ENCODE measurements at places on chromosomes 6 and 20.

DNA sequence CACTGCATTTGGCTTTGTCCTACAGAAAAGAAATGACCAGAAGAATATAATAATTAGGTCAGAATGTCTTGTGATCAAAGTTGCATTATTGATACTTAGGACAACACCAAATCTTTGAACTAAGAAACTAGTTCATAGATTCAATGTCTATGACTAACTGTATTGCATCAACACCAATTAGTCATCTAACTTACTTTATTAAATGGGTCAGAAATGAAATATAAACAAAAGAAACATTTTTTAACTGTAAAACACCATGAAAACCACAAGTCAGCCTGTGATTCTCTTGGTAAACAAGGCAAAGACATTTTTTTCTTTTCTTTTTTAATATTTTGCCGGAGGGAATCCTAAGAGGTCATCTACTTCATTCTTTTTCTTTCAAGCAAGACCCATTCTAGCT, 114.1 kb upstream of the HDDC2 start:
- DNase-seq: no peak

- DNase-seq: peak; percentile 7
Observed at GRCh38 chr6:28383235-28384142, 16.1 kb downstream of the ZSCAN12 start.

DNA sequence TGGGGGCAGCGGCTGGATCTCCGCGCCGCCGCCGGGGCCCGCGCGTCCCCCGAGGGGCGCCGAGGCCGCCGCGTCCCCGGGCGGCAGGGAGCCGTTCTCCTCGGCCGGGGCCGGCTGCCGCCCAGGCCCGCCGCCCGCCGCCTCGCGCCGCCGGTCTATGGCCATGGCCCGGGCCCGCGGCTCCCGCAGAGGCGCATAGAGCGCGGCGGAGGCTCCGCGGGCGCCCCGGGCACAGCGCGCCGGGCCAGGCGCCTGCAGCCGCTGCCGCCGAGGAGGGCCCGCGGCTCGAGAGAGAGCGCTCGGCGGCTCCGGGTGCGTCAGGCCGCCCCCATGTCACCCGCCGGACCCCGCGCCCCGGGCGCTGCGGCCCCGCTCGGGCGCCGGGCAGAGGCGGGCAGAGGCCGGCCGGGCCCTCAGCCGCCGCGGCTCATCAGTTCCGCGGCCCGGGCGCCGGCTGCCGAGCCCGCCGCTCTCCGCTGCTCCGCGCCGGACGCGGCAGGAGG, 404 bp downstream of the SLC22A23 start:
- no peak for DNase-seq

- DNase-seq: no peak
Observed at GRCh38 chr6:20399518-20399917, 2.2 kb upstream of the E2F3 start.

DNA sequence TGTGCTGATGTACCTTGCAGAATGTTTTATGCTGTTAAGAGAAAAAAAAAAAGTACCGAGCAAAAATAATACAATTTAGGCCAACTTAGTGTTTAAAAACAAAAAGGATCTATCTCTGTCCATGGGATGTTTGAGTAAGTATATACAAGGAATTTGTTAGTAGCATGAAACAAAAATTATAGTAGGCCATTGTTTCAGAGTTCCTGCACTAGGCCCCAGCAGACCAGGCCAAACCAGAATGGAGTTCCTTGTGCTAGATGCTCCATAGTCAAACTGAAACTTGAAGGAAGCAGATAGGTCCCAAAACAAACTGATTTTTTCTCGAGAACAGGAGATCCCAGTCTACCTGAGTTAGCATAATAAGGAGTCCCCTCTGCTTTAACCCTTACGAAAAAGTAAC, 72.5 kb downstream of the SNX9 start:
- DNase-seq: no peak

- DNase-seq: no peak
Observed at GRCh38 chr20:15564981-15565380, 1008.3 kb downstream of the KIF16B start.

DNA sequence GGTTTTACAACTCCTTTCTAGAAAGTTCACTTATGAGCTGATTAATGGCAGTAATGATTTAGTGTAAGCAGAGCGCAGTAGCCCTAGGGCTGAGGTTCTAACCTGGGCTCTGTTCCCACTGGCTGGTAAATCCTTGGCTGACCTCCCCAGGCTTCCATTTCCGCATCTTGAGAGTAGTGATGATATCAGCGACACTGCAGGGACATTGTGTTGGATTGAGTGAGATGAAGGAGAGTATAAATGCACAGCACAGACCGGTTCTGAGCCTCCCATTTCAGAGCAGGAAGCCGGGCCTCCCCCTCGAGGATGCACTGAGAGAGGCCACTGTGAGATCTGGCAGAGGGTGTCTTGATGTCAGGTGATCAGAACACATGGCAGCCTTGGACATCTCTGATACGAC, 477.2 kb upstream of the SULF2 start:
- DNase-seq: no peak

GRCh38 chr6:6810727-6811126, 222.2 kb downstream of the LY86 start:
- no peak for DNase-seq

DNA sequence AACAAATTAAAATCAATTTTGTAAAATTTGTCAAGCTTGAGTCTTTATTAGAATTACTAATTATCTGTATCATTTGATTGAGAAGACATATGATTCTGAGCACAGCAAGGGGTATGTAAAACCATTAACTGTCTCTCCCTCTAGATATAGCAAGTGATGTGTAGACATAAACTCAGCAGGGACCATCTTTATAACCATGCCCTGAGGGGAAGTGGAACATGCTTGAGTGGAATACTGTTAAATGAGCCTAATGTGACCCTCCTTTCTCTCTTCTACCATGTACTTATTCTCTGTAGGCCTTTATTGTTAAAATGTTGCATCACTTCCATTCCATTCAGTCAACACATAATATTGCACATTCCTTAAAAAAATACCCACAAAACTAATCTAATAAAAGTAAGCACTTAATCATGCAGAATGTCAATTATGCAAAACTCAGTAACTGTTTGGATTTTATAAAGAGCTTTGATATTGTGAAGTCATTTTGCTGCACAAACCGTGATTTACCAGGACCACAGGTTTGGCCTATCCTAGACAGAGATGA, 896.6 kb upstream of the MANEA start:
- DNase-seq: no peak

DNA sequence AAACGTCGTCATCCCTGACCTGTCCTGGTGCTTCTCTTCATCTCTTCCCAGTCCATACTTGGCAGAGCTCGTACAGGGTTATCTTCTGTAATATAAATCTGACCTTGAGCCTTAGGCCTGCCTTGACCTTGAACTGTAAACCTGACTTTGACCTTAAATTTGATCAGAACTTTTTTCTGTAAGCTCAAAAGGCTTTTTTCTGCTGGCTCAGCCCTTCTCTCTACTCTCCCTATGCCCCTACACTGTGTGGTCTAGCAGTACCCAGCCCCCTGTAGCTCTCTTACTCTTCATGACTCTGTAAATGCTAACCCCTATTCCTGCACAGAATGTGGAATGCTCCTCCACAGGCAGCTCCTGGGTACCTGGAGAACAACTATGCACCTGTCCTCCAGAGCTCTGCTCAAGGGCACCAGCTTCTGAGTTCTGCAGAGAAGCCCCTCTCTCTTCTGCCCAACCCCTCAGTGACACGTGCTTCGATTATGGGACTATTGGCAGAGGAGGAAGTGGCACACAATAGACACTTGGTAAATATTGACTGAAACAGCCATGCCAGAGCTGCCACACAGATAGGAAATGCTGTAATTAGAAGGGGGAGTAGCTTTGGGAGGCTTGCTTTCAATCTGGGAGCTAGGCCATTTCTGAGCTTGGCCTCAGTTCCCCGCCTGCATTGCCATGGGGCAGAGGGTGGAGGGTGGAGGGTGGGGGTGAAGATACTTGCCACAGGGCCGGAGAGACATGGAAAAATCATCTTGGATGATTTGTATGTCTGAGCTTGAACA, 15.4 kb downstream of the SNPH start:
- no peak for DNase-seq

GRCh38 chr6:57432919-57433684, 115.7 kb downstream of the PRIM2 start:
- no peak for DNase-seq

GRCh38 chr6:40328386-40328985, 258.7 kb downstream of the LRFN2 start:
- no peak for DNase-seq

DNA sequence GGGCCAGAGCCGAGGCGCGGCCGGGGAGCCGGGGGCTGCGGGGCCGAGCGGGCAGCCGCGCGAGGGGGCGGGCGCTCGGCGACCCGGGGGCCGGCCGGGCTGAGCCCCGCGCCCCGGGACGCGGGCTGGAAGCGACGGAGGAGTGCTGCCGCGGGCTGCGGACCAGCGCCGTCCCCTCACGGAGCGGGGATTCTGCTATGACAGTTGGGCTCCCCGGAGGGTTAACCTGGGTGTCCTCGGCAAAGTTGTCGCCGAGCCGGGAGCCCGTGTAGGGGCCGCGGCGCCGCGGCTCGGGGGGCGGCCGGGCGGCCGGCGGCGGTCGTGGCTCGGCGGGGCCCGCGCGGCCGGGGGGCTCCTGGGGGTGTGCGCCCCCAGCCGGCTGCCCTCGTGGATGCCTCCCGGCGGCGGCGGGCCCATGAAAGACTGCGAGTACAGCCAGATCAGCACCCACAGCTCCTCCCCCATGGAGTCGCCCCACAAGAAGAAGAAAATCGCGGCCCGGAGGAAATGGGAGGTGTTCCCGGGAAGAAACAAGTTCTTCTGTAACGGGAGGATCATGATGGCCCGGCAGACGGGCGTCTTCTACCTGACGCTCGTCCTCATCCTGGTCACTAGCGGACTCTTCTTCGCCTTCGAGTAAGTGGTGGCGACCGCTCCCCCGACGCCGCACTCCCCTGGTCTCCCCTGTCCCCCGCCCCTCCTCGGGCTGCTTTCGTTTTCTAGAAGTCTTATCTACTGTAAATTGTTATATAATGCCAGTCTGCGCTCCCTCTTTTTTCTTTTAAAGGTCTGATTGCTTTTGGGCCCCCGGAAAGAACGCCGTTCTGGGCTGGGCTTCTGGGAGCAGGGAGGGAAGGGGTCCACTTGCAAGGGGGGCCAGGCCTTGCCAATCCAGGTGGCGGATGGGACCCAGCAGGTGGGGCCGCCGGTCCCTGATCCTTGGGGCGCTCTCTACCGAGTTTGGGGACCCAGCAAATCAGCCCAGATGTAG, 936 bp downstream of the ZDHHC14 start:
- DNase-seq: peak; percentile 34

- peak; percentile 9 for DNase-seq
Observed at GRCh38 chr6:135675862-135676261, 175.6 kb upstream of the PDE7B start.

GRCh38 chr6:38095054-38095453, 275.5 kb downstream of the ZFAND3 start:
- DNase-seq: no peak

- no peak for DNase-seq
Observed at GRCh38 chr20:54474866-54475265, 527 bp upstream of the DOK5 start.

- no peak for DNase-seq
Observed at GRCh38 chr20:2984956-2985661, 58.3 kb upstream of the GNRH2 start.

DNA sequence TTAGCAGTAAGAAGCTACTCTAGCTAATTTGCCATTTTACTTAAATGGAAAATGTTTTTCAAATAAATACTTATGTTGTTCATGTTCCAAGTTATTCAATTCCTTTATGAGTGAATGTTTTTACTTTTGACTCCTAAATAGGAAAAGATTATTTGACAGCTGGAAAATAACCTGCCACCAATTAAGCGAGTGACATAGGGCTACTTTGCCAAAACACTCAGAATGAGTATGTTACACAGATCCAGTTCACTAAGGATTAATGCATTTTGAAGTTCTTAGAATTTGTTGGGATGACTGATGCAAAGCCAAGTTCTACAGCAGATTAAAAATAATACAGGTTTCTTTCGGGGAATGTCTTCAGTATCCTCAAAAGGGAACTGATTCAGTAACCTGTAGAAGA, 144.4 kb downstream of the ADGRG6 start:
- no peak for DNase-seq

DNA sequence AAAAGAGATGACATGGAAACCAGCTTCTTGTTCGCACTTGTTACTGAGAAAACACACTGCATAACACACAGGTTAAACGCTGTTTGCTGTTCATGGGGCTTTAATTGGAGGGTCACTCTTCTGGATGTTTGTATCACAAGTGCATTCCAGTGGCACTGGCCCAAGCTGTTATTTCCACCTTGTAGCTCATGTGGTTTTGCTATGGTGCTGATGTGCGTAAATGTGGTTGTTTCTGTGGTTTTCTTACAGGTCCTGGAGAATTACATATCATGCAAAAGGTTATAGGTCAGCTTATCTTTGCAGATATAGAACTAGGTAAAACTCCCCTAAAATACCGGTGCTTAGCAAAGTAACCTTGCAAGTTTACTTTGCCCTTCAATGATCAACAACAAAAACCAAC, 89.3 kb upstream of the AHI1 start:
- DNase-seq: no peak

DNA sequence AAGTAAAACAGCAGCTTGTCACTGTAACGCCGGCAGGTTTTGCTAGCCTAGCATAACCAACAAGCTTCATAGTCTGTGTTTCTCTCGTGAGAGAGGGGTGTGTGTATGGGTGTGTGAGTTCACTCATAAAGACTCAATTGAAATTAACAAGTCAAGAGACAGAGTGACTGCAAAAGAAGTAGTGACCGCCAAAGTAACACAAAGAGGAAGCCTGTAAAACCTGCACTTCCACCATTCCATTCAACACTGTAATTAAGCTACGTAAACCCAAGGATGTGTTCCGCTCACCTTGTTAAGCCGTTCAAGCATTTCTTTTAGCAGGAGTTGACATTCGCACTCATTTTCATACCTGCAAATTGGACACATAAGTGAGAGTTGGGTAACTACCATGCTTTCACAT, 6.6 kb downstream of the BFSP1 start:
- no peak for DNase-seq

- DNase-seq: peak; percentile 52
Observed at GRCh38 chr6:41682056-41682477, 43.8 kb downstream of the MDFI start.

- DNase-seq: no peak
Observed at GRCh38 chr20:9447182-9447581, 67.2 kb upstream of the LAMP5 start.

GRCh38 chr20:45924391-45925261, 9.9 kb upstream of the PCIF1 start:
- no peak for DNase-seq

GRCh38 chr20:52738081-52738480, 234.1 kb upstream of the TSHZ2 start:
- DNase-seq: no peak

GRCh38 chr6:44660561-44661220, 273.2 kb downstream of the CDC5L start:
- no peak for DNase-seq

DNA sequence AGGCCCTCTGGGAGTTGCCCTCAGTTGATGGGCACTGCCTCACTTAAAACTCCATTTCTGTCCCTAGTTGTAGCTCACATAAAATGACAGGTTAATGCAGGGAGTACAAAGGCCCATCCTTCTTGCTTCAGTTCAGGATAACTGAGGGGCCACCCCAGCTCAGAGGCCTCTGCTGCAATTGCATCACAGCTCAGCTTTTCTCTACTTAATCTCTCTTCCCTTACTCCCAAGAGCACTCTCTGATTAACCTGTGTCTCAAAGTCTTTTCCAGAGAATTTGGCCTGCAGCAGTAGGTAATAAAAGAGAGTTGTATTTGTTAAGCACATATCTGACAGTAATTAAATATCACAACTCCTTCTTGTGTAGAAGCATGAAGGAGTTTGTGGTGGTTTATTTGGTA, 40.9 kb upstream of the FLRT3 start:
- DNase-seq: no peak

Data from activated gamma-delta T cell treated with anti-CD3 and anti-CD28 coated beads, Interleukin-2, amount 50 U/mL, for 16 hours (primary cell).